Temporal lobe (tissue), 4 donors: ENCODE measurements at places on chromosomes 2 and 18. TPM values are rescaled to one million over a fixed set of nuclear protein-coding genes. Genes with fewer than 3 reads are reported as not detected.

Gene PLCD4
- total RNA-seq, result 0.25 TPM

Gene LIPG
- 11.8 TPM for total RNA-seq

Gene DNAJB2
- 81.1 TPM for total RNA-seq

Gene PLA2R1
- 1.7 TPM for total RNA-seq

Gene CFAP221
- total RNA-seq, result 6.4 TPM

Gene GPR75
- total RNA-seq, result 15.0 TPM

Gene SERPINB12
- not detected for total RNA-seq

Gene DNAJC5G
- total RNA-seq, result not detected

Gene OXER1
- 0.25 TPM for total RNA-seq

Gene NR4A2
- total RNA-seq, result 6.1 TPM
